ENCODE measurements at places on chromosomes 5 and 9.

DNA sequence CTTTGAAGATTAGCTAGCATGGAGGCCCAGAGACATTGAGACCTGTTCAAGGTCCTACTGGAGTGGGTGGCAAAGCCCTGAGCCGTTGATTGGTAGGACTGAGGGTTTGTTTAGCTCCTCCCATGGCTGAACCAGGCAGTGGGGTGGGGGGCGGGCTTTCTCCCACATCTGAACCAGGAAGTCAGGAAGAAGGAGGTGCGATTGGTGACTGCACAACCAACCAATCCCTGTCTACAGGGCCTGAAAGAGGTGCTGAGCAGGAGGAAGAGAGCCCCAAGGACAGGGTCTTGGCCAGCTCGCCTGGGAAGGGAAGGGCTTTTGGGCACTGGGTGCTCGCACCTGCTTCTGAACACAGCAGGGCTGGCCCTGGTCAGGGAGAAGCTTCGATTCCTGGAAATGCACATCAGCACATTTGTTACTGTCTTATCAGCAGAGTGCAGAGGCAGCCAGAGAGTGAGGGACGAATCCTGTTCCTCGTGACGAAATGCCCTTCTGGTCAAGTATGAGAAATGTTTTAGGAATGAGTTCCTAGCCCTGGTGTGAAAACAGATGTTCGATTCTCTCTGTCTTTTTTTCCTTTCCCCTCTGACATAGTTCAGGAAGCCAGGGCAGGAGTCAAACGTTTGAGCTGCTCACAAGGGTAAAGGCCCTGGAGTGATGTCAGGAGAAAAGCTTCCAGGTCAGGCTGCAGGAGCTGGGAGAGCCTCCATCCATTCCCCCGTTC lies 294.8 kb upstream of the KLF4 start:
- DNase-seq, result no peak

- no peak for DNase-seq
Measured at GRCh38 chr9:31243386-31243785, 1141.1 kb upstream of the ACO1 start.

- no peak for DNase-seq
Measured at GRCh38 chr5:137073189-137073588, 425.9 kb downstream of the SPOCK1 start.

DNA sequence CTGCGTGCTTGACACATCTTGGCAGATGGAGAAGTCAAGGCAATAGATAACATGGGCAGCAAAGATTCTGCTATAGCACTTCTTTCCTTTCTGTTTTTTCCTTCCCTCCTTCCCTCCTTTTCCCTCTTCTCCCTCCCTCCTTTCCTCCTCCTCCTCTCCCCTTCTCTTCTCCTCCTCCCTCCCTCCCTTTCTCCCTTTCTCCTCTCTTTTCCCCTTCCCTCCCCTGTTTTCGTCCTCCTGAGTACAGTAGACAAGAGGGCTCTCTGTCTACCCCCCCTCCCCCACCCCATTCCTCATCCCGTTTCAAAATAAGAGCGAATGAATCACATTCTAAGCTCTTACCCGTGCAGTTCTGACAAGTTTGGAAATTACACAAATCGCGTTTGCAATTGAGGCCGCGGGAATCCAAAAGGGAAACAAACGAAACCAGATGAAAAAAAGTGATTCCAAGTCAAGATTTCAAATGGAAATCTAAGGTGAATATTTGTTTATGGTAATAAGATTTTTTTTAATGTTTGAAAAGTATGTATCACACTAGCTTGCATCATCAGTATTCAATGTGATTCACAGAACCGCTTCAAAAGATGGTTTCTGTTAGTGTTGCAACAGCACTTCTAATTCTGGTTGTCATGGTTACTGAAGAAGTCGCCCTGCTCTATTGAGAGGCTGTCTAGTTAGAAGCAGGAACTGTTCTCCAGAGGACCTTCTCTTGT lies 1.3 kb downstream of the NIM1K start:
- peak; percentile 50 for DNase-seq

DNA sequence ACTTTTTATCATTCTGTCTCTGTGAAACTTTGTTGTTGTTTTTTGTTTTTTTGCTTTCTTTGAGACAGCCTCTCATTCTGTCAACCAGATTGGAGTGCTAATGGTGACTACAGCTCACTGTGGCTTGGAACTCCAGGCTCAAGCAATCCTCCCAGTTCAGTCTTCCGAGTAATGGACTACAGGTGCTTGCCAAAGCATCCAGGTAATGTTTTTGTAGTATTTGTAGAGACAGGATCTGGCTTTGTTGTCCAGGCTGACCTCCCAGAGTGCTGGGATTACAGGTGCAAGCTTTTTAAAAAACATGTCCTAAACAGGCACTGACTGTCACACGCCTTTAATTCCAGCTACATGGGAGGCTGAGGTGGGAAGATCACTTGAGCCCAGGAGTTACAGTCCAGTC lies 235.1 kb downstream of the MEF2C start:
- no peak for DNase-seq

DNA sequence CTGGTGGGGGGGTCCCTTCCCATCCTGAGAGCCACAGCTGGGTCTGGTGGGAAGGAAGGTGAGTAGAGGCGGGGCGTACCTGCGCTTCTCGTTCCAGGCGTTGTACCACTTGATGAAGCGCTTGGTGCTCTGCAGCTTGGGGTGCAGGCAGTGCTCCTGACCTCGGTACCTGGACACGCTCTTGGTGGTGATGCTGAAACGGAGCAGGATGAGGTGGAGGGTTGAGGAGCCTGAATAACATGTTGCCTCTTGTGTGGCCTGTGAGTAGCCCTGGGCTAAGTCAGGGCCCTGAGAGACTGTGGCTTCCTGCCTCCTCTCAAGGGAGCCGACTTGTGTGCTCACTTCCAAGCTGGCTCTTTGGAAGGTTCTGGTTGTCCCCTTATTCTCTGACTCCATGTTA lies 4.3 kb downstream of the CXCL14 start:
- no peak for DNase-seq

DNA sequence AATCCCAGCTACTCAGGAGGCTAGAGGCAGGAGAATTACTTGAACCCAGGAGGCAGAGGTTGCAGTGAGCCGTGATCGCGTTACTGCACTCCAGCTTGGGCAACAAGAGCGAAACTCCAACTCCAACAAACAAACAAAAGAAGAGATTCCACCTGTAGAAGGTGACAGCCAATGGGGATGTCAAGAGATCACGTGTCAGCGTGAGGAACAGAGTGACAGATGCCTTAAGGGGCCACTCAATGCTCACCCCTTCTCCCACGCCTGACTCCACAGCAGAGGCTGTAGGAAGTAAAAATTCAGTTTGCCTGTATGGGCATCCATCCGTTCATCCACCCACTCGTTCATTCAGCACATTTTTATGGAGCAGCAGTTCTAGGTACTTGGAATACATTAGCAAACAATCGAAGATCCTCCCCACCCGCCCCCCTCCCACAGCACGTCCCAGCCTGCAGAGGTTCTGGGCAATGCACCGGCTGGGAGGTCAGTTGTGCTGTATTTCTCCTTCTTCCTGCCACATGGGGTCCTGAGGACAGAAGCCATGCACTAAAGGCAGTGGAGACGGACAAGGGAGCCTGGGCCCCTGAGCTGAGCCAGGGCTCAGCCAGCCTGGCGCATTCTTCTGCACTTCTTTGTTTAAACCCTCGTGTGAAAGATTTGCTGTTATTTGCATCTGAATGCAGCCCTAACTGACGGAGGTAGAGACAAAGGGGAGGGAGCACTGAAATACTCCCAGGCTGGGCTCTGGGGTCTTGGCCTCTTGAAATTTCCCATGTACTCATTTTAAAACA lies 11.3 kb upstream of the RNF130 start:
- no peak for DNase-seq

GRCh38 chr5:170360709-170361108 lies 28.5 kb downstream of the KCNMB1 start:
- no peak for DNase-seq
